ENCODE measurements at places on chromosomes 16 and 17.

- no peak for DNase-seq
These were observed 9.5 kb upstream of the TCF25 start for GRCh38 chr16:89863741-89864526.

- DNase-seq: no peak
These were observed 38.3 kb upstream of the PRSS54 start for GRCh38 chr16:58332997-58333700.

GRCh38 chr17:57739402-57740234 is 5.5 kb downstream of the CCDC182 start:
- DNase-seq: no peak

- DNase-seq: no peak
These were observed 335.1 kb downstream of the CPPED1 start for GRCh38 chr16:12468552-12468951.

DNA sequence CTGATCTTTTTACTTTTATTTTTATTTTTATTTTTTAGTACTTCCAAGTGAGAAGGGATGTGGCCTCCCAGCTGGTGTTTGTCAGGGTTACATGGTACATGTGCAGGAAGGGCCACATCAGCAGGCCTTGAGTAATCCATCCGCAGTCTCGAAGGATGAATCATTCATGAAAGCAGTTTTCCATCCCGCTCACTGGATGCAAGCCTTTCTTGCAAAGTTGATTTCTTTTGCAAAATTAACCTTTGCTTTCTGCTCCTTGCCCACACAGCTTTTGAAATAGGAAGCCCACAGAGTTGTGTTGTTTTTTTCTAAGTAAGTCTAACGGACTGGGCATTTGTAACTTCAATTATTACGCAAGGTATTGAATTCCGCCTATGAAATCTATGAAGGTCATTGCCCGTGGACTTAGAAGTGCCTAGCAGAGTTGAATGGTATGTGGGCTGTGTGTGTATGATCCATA is 157.4 kb downstream of the PRKCA start:
- DNase-seq: peak; percentile 24

GRCh38 chr17:17757391-17757791 is 76.1 kb downstream of the RAI1 start:
- DNase-seq: no peak

DNA sequence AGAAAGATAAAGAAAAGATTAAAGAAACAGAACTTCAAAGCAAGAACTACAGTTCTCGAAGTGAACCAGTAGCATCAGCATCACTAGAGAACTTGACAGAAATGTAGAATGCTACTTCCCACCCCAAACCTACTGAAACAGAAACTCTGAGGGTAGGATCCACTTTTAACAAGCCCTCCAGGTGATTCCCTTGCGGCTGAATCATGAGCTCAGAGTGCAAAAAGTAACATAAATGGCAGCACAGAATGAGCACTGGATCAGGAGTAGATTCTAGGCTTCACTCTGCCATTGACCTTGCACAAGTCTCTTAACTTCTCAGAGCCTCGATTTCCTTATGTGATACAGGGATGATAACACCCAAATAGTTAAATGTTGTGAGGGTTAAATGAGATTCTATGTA is 5.8 kb downstream of the TOM1L2 start:
- no peak for DNase-seq

DNA sequence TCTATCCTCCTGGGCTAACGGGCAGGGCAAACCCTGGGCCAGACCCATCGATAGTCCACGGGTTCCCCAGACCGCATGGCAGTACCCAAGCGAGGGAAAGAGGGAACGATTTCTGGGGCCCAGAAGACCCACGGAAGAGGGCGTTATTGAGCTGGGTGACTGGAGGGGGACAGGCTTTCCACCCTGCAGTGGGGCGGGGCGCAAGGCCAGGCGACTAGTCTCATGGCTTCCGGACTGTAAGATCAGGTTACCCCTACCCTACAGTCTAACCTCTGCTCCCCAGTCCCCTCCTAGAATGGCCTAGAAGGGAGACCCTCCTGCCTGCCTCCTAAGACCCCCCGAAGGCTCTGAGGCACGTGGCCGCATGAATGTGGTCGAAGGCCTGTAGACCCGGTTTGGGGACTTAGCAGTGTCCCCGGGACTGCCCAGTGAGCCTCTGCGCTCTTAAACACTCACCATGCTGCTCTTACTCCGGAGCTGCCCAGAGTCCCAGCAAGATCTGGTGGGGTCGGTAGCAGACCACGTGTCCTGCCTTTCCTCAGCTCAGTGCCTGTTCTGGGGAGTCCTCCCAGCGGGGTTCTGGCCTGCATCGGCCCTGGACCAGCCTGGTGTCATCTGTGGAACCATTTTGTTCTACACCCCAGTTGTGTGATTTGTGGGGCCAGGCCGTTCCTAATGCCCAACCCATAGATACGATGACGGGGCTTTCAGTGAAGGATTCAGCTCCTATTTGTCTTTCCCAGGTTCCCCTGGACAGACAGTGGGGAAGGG is 13.2 kb upstream of the AURKB start:
- DNase-seq: no peak

DNA sequence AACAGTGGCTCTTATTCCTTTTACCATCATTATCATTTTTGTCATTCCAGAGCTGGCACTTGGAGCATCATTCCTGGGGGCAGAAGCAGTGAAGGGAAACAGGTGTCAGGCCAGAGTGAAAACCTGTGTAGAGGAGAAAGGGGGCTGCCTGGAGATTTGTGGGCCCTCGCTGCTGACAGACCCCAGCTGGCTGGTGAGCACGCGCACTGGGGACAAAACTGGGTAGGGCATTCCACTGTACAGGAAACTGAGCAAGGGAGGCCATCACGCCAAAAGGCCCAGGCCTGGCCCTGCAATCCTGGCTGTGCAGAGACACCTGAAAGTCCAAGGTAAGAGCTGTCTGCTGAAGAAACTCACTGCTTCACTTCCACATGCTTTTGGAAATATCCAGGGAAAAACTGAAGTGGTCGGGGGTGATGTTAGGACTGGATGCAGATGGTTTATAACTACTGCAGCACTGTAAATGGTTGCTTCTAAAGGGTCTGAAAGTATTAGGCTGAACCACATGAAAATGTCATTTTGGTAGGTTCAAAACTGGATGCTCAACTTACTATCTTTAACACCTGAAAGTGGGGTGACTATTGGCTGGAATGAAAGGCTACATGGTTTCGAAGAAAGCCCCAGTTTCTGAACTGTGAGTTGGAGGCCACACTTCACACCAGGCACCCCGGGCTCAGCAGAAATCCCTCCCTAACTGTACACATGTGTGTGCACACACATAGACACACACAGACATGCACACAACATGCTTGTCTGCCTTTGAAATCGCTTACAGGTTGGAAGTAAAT is 225.0 kb downstream of the C16orf78 start:
- DNase-seq: no peak

Data from 8988T (cell line).